CD8-positive, alpha-beta T cell (primary cell): ENCODE measurements at places on chromosomes 4 and X.

DNA sequence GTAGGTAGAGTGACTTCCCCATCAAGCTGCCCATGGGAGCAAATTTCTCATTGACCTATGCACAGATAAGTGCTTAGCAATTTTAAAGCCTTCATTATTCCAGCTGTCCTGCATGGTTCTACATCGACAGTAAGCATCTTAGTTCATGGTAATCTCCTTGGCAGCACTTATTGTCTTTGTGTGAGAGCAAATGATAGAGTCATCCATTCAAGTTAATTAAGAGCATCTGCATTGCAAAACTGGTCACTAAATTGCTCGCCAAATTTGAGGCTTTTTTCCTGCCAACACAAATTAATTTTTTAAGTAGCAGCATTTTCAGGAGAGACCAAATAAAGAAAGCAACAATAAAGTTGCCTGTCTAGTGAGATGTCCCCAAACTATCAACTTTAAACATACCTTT is 76.7 kb downstream of the SH3BGRL start:
- no peak for DNase-seq

- peak; percentile 21 for DNase-seq
These were observed 10.9 kb downstream of the DLG3 start for GRCh38 chrX:70455366-70456202.

DNA sequence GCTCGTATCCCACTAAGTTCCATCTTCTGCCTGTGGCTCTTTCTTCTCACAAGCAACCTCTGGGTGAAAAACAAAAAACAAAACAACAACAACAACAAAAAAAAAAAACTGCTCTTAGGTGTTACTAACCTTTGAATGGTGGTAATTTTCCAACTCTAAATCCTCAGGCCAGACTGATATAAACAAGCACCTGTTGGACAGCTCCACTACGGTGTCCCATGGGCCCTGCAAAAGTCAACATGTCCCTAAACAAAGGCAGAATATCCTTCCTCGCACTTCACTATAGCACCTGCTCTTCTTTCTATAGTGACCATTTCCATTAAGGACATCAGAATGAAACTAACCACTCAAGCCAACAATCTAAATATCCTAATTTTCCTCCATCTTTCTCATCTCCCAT is 54.6 kb upstream of the PARM1 start:
- DNase-seq: no peak

DNA sequence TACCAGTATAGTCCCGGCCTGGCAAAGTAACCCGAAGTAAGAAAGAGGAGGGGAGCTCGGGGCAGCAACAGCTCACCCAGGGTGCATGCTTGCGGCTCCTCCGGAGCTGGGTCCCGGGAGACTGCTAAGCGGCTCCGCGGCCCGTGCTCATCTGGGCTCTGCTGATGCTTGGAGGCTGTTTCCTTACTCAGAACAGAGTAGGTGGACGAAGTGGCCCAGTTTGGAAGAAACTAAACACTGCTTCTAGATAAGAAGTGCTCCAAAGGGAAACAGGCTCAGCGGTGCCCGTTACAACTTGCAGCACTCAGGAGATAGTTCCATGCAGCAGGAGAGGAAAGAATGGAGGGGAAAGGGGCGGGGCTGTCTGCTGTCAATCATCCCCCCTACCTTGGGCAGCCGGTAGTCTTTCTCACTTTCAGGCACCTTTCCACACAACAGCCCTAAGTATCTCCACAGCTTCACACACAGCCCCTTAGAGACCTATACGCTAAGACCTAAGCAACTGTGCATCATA is at the start of gene COL4A6:
Gene COL4A6 (minus strand): TSS at position 313 of the 514 bp plus-strand sequence. CDS start 226 bp downstream, at position 87.
- no peak for DNase-seq

- no peak for DNase-seq
These were observed 181.3 kb upstream of the STK26 start for GRCh38 chrX:131841496-131842437.

GRCh38 chr4:73631565-73632226 is 11.5 kb upstream of the RASSF6 start:
- DNase-seq: no peak

- DNase-seq: no peak
These were observed 73.3 kb downstream of the OR13H1 start for GRCh38 chrX:131617182-131617581.
